ENCODE measurements at places on chromosomes 1 and 21.

GRCh38 chr1:52057255-52057654 lies 1.2 kb downstream of the BTF3L4 start:
- DNase-seq = no peak

DNA sequence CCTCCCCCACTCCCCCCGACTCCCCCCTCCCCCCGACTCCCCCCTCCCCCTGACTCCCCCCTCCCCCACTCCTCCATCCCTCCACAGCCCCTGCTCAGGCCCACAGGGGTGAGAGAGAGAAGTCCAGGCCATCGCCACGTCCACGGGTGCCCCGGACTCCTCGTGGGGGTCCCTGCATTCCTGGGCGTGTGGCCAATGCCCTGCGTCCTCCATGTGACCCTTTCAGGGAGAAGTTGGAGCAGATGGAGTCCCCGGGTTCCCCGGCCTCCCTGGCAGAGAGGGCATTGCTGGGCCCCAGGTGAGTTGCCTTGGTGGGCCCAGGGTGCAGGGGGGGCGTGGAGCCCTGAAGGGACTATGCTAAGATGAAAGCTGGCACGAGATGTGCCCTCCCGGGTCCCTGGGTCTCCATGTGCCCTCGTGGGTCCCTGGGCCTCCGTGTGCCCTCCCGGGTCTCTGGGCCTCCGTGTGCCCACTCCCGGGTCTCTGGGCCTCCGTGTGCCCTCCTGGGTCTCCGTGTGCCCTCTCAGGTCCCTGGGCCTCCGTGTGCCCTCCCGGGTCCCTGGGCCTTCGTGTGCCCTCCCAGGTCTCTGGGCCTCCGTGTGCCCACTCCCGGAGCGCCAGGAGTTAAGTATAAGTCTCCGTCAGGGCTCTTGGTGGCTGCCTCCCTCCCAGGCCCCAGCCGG lies 52.0 kb downstream of the SLC19A1 start:
- no peak for DNase-seq

GRCh38 chr1:98749152-98749756 lies 87.7 kb downstream of the SNX7 start:
- peak; percentile 6 for DNase-seq

- DNase-seq = no peak
These were observed 9.6 kb downstream of the LRRC47 start for GRCh38 chr1:3786468-3787348.

DNA sequence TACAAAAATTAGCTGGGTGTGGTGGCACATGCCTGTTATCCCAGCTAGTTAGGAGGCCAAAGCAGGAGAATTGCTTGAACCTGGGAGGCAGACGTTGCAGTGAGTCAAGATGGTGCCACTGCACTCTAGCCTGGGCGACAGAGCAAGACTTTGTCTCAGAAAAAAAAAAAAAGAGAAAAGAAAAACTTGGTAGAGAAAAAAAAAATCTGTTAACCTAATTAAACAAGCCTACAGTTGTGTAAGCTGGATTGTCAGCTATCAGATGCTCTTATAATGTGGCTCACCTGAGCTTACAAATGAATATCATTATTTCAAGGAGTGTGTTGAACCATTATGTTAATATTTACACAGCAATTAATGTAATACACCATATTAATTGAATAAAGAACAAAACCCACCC lies 26.4 kb upstream of the EYA3 start:
- no peak for DNase-seq

GRCh38 chr1:215003686-215004085 lies 78.9 kb upstream of the KCNK2 start:
- DNase-seq = no peak

- peak; percentile 100 for DNase-seq
These were observed 503.9 kb upstream of the USP24 start for GRCh38 chr1:55718758-55719671.

- DNase-seq = peak; percentile 87
These were observed 52.4 kb downstream of the KCNJ6 start for GRCh38 chr21:37863842-37864241.

- DNase-seq = no peak
These were observed 15.2 kb downstream of the KIRREL1 start for GRCh38 chr1:158008630-158009029.

GRCh38 chr1:1115136-1115785 lies 628 bp downstream of the C1orf159 start:
- DNase-seq = no peak

GRCh38 chr1:183279835-183280234 lies 93.8 kb downstream of the LAMC2 start:
- peak; percentile 78 for DNase-seq

DNA sequence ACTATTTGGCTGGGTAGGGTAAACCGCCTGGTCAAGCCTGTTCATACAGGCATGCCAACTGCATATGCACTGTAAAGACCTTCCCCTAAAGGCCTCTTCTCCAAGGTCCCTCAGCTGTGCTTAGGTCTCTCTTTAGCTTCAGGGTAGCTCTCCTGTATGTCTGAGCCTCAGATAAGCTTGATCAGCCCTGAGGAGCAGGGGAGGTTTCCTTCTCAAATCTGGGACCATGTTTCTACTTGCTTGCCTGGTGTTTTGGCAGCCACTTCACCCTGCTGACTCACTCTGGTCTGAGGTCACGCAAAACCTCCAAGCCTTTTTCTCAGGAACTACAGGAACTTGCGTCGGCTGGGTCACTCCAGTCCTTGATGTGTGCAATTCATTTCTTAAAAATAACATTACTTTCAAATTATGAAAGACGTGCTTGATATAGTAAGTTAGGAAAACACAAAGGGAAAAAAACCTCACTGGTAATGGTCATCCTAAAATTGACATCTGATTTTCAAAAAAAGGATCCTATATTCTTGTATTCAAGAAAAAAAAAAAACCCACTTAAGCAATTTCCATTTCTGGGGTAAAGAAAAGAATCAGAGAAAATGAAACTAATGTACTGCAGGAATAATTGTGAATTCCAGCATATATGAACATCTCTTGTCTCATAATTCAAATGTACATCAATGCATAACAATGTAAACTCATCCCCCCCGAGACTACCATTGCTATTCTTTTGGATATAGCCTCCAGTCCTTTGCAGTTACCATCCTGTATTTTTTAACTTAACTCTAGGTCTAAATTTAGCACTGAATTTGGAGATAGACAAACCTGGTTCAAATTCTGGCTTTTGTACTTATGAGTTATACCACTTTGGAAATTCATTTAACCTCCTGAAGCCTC lies 24.8 kb upstream of the RNF19B start:
- DNase-seq = peak; percentile 98

GRCh38 chr1:25797939-25798338 lies 2.1 kb upstream of the SELENON start:
- DNase-seq = no peak

DNA sequence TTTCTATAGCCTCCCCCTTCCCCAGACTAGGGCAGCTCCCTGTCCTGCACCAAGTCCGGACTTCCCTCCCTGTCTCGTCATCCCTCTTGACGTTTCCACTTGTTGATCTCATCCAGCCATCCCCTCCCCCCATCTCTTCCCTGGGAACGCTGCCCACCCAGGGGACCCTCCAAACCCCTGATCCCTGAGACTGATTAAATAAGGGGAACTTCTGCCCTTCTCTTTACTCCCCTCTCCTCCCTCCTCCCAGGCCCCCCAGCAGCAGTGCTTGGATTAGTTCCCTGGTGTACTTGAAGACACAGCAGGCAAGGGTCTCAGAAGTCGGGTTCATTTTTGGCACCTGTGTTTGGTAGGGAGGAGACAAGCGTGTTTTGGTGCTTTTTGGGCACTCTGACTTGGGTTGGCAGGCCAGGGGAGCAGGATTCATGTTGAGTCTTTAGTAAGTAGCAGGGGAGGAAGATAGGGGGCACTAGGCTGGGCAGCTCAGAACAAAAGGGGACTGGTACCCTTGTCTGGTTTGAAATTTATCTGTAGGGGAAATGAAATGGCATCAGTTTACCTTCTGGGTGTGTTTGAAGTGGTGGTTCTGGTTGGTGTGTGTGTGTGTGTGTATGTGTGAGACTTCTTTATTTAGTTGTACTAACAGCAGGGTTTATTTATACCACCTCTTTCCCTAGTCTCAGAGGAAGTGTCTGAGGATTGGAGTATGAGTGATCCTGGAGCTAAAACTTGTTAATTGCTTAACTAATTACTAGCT lies 11.1 kb downstream of the VANGL2 start:
- no peak for DNase-seq

- DNase-seq = no peak
These were observed 416.6 kb downstream of the RWDD3 start for GRCh38 chr1:95650631-95651030.

Data from astrocyte (in vitro differentiated cells and primary cell).